ENCODE measurements at places on chromosomes 5 and 9. TPM values are rescaled to one million over a fixed set of nuclear protein-coding genes. Genes with fewer than 3 reads are reported as not detected.
A peak's percentile ranks its signal among the peaks of the same experiment; 100 is the strongest.

DNA sequence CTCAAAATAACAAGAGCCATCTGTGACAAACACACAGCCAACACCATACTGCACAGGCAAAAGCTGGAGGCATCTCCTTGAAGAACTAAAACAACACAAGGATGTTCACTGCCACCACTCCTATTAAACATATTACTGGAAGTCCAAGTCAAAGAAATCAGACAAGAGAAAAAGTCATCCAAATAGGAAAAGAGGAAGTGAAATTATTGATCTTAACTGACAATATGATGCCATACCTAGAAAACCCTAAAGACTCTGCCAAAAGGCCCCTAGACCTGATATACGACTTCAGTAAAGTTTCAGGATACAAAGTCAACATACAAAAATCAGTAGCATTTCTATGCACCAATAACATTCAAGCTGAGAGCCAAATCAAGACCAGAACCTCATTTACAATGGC, 30.0 kb upstream of the MACIR start:
- no peak for DNase-seq

GRCh38 chr5:73419465-73420390, 28.8 kb downstream of the FOXD1 start:
- DNase-seq, result peak; percentile 59

- no peak for DNase-seq
Observed at GRCh38 chr9:1001838-1002237, 25.4 kb downstream of the DMRT3 start.

Gene TICAM2
- 6.8 TPM for polyA plus RNA-seq

- DNase-seq, result no peak
Observed at GRCh38 chr5:168820874-168821273, 241.7 kb upstream of the PANK3 start.

- DNase-seq, result no peak
Observed at GRCh38 chr9:77013206-77013931, 6.1 kb upstream of the FOXB2 start.

DNA sequence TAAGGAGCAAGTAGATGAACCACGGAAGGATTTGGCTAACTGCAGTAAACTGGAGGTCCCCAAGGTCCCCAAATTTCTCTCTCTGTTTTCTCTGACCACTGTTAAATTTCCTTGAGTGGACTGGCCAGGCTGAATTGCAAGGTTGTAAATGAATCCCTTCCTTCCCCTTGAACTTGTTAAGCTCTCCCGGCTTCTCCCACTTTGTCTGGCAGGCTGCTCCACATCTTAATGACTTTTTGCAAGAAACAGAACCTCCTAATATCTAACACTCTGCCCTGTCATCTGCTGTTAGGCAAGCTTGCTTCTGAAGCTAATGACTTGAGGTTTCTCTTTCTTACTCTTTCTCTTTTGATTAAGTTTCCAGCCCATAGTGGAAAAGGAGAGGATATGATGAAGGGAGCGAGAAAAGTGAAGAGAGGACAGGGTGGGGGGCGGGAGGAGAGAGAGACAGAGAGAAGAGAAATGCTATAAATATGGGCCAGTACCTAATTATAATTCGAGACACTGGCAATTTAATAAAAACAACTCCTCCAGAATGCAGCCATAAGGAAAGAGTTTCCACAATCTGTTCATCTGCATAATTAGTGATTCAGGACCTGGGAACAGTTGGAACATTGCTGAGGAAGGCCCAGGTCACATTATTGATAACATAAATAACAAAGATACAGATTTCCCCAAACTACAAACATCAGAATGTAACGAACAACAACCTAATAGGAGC, 437.3 kb upstream of the MPDZ start:
- DNase-seq, result peak; percentile 72

GRCh38 chr9:86511614-86512360, 157.6 kb upstream of the TUT7 start:
- no peak for DNase-seq

Gene ANKRD55
- 0.63 TPM for polyA plus RNA-seq

DNA sequence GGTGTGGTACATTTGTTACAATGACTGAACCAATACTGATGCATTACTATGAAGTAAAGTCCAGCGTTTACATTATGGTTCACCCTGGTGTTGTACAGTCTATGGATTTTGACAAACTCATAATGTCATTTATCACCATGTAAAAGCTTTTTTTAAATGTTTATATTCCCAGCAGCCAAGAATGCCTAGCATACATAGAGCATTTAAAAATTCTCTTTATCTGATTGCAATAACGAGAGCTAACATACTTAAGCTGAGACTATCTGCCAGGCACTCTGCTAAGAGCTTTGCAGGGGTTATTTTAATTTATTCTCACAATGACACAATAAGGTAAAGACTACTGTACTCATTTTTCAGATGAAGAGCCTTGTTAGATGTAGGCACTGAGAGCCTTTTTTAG, 24.1 kb downstream of the PRDM6 start:
- no peak for DNase-seq

Gene CDX1
- 0.13 TPM for polyA plus RNA-seq

DNA sequence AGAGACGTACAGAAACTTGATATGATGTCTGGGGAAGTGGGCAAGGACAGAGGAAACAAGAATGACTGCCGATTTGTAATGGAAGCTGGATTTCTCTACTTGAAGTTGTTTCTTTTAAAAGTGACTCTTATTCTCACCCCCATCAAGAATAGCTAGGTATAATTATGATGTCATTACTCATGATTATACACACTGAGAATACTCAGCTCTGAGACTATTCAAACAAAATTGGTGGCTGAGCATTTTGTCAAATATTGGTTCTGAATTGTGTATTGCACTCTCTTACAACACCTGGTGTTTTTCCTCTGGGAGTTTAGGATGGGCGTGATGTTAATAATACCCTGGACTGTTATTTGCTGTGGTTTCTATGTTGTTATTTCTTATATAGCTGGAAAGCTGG, 46.3 kb downstream of the MAST4 start:
- DNase-seq, result no peak

GRCh38 chr5:179864686-179865085, 6.1 kb upstream of the MRNIP start:
- DNase-seq, result no peak

GRCh38 chr5:157069949-157070348, 11.0 kb upstream of the HAVCR1 start:
- DNase-seq, result no peak

Gene SPATA31C1
- not detected for polyA plus RNA-seq

Gene SPATA24
- polyA plus RNA-seq, result 10.4 TPM

Gene LCN15
- polyA plus RNA-seq, result 0.10 TPM

DNA sequence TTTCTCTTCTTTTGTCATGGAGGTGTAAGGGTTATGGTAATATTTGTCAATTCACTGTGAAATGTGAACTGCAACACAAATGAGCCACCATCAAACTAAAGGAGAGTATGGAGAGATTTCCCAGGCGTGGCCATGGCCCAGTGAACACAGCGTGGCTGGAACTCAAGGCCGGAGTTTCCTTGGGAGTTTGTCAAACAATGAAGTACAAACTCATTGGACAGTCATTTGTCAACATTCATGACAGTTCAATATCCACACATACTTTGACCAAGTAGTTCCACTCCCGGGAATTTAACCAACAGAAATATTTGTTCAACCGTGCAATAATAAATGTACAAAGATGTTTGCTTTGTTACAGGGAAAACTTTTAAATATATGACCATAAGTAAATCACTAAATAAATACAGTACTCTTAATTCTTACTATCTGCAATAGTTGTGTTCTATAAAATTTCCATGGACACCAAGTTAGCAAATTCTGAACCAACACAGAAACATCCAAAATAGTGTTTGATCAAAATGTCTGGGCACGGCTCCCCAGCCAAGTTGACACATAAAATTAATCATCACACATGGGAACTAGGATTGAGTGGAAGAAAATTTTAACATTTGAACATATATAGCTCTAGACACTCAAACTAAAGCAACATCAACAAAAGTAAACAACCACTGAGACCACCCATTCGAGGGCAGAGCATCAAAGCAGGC, 87.1 kb downstream of the DIRAS2 start:
- no peak for DNase-seq

DNA sequence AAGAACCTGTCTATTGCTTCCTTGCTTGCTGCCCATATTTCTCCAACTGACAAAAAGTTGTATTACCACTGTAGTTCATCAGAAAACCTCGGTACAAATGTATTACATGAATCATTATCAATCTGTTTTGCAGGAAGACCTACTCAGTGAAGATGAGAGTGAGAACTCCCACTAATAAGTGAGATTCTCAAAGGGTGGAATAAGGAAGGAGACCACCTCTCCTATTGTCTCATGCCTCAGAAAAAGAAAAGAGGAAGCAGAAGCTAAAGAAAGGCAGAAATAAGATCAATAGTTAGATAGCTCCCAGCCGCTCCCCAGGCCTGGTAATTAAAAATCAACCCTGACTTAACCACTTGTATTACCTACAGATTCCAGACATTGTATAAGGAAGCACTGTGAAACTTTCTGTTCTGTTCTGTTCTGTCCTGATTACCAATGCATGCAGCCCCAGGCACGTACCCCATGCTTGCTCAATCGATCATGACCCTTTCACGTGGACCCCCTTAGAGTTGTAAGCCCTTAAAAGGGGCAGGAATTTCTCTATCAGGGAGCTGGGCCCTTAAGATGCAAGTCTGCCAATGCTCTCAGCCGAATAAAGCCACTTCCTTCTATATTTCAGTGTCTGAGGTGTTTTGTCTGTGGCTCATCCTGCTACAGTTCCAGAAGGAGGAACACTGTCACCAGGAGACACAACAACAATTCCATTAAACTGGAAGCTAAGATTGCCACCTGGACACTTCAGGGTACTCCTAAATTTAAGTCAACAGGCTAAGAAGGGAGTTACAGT, 152.5 kb upstream of the COX7C start:
- no peak for DNase-seq

DNA sequence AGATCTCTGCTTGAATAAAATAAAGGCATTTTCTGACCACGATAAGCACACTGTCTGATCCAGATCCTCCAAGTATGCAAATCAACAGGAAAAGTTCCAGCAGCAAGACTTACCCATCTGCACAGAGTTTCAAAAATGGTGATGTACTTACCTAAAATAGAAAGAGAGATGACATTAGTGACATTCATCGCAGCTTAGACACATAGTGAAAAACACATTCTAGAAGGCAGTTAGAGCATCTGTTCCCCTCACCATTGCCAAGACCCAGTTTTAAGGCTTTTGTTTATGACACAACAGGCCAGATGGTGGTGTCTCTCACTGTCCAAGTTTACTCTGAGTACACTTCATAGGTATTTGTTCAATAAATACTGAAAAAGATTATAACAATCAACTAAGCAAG, 207.7 kb downstream of the PDE4D start:
- DNase-seq, result no peak

- no peak for DNase-seq
Observed at GRCh38 chr9:3740690-3741419, 215.1 kb upstream of the RFX3 start.

DNA sequence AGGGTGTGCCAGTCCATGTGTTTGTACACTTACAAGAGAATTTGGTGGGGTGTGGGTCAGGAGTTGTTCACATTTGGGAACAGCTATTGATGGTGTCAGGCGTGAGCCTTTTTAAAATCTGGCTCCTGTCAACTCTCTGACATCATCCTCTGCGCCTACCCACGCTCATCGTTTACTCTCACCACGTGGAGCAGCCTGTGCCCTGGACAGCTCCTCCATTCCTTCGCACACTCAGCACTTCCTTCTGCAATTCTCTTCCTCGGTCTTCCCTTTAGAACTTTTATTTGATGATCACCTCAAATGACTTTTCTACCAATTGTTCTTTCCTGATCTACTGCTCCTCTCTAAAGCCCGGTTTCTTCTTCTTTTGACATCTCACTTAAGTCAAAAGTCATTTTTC, 42.1 kb upstream of the GNAQ start:
- DNase-seq, result no peak

- DNase-seq, result no peak
Observed at GRCh38 chr9:112120439-112120925, 54.6 kb downstream of the SUSD1 start.

Gene BSPRY
- 6.7 TPM for polyA plus RNA-seq

Gene MARCOL
- 0.16 TPM for polyA plus RNA-seq

GRCh38 chr5:139251281-139251687, 42.3 kb upstream of the MATR3 start:
- DNase-seq, result no peak

DNA sequence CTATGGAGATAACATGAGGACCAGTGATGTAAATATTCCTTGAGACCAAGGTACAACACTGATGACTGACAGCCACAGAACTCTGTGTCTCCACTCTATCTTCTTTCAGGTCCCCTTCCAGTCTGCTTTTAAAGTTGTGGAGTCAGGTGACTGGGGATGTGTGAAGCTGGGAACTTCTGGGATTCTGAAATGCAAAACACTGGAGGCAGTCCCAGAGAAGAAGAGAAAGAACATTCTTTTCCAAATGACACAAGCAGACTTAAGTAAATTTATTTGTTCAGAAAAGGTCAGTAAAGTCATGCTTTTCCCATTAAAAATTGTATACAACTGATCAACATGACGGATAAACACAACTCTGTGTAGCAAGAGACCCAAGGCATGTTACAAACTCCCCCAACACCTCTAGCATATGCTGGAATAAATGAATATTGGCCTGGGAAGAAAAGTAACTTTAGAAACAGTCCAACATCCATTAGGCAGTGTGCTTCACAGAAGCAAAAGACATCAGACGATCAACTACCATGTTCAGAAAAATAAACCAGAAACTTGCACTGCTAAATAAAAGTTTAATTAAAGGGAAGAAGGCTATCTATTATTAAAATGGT, 92.4 kb upstream of the IFNK start:
- no peak for DNase-seq
